Forelimb muscle (tissue), 1 donor: ENCODE measurements at places on chromosomes 3 and 15. TPM values are rescaled to one million over a fixed set of nuclear protein-coding genes. Genes with fewer than 3 reads are reported as not detected.

The GALNT15 gene
- 1.1 TPM for polyA plus RNA-seq

The ONECUT1 gene
- polyA plus RNA-seq = not detected

The CCK gene
- polyA plus RNA-seq = 5.9 TPM

The DAPK2 gene
- 4.4 TPM for polyA plus RNA-seq

The ATP8B4 gene
- 1.9 TPM for polyA plus RNA-seq

The NUP210 gene
- polyA plus RNA-seq = 8.7 TPM

The SSUH2 gene
- 3.5 TPM for polyA plus RNA-seq

The ARIH1 gene
- polyA plus RNA-seq = 131 TPM

The MESP2 gene
- polyA plus RNA-seq = 0.35 TPM

The KIF23 gene
- polyA plus RNA-seq = 14.2 TPM

The CASR gene
- polyA plus RNA-seq = not detected

The TGM5 gene
- polyA plus RNA-seq = 0.16 TPM

The CACNA2D3 gene
- 1.9 TPM for polyA plus RNA-seq

The FMN1 gene
- 0.90 TPM for polyA plus RNA-seq

DNA sequence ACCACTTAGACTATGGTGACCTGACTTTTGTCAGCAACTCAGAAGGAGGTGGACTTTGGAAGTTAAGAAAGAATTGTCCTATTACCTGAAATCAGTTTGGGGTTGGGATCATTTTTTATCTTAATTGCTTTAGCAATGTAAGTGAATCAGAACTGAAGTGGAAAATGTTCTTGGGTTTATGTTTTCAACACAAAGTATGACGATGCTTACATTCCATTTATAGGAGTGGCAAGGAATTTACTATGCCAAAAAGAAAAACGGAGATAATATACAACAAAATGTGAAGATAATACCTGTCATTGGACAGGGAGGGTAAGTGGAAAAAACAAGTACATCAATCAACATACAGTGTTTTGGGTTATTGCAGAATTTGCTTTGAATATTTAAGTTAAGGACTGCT is 116.1 kb downstream of the PDE8A start:
- no peak for DNase-seq

- no peak for DNase-seq
Measured at GRCh38 chr3:71879089-71879488, 94.1 kb upstream of the PROK2 start.

DNA sequence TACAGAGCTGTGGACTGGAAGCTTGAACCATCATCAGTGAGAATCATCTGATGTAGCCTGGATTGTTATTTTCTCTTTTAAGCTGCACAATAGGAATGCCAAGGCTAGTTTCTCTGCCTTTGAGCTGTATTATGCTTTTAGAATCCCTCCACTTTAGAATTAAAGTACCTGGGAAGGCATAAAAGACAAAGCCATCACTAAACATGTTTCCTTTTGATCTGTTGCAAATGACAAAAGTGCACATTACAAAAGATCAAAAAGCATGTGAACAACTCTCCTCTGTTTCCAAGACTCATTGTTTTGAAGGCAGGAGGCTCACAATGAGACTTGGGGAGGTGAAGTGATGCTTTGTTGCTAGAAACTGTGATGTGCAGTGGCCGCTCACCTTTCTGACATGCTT is 51.8 kb downstream of the LARS2 start:
- DNase-seq = no peak

GRCh38 chr3:25091934-25092333 is 336.1 kb upstream of the RARB start:
- no peak for DNase-seq

DNA sequence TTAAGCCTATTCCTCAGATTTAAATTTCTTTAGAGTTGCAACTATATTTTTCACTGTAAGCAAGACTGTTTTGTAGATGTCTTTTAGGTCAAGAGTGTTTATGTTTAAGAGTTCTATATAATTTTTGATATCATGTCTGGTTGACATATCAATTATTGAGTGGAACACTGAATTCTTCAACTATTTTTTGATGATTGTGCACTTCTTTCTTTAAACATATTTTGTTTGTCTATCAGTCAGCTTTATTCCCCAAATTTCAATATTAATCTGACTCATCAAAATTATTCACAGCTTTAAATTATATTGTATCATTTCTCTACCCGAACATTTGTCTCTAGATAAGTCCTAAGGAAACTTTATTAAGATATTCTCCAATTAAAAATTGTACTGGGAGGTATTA is 933.6 kb upstream of the ROBO1 start:
- DNase-seq = no peak

DNA sequence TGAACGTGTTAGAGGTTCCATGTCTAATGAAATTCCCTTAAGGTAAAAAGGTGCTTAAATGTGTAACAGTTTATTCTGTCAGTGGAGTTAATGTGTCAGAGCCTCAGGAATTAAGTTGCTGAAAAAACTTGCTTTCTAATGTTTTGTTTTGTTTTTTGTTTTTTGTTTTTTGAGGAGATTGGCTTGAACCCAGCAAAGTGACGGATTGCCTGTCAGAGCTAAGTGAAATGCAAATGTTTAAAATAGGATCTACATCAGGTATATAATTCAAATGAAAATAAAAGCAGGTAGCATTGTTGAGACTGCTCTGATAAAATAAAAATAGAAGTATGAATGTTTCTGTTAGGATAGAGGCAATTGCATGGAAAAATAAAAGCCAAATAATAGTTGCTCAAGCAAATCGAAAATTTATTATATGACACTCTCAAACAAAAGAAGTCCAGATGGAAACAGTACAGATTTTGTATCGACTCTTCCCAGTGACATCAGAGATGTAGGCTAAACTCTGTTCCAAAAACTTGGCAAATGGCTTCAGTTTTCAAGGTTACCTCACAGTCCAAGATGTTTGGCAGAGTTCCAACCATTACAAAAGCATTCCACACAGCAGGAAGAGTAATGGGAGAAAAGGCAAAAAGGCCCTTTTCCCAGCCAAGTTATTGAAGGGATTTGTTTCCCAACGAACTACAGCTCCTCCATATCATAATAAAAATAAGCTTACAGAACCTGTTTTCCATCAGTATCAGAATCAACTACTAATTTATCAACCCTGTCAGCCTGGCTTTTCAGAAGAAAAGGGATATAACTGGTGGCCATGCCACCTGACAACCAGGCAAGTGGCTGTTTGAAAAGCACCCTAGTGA is 291.0 kb downstream of the TBL1XR1 start:
- peak; percentile 98 for DNase-seq

DNA sequence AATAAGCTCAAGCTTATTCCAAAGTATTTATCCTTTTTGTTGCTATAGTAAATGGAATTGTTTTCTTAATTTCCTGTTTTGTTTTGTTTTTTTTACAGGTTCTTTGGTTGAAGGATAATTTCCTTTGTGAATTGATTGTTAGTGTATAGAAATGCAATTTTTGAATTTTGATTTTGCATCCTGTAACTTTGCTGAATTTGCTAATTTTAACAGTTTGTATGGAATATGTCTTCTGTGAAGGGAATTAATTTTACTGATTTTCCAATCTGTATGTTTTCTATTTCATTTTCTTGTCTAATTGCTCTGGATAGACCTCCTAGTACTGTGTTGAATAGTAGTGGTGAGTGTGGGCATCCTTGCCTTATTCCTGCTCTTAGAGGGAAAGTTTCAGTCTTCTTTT is 28.3 kb downstream of the PFN2 start:
- no peak for DNase-seq

GRCh38 chr3:177622520-177622919 is 425.2 kb upstream of the TBL1XR1 start:
- DNase-seq = no peak

- DNase-seq = peak; percentile 20
Measured at GRCh38 chr3:190617185-190617584, 103.3 kb downstream of the IL1RAP start.

DNA sequence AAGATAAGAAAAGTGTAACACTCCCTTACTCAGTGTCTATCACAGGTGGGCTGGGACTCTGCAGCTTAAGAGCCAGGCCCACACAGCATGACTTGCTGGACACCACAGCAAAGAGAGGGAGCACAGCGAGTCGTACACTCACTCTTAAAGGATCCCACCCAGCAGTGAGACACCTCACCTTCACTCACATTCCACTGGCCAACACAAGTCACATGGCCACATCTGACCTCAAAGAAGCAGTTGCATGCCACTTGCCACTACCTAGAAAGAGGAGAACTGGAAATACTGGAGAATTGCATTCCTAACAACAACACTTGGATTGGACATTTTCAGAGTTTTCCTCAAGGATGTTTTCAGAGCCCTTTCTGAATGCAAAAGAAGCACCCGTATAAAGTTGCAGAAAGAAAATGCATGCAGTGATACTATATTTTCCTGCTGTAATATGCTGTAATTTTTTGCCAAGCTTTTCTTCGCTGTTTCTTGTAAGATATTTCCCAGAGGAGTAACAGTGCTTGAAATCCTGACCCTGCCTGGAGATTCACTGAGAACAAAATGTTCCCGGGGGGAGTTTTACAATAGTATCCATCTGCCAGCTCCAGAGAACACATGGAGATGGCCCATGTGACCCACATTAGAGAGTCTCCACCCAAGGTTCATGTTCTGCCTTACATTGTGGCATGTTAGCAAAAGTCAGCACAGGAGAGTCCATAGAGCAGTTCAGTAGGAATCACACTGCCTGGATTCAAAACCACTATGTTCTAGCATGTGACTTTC is 42.2 kb downstream of the TRIM42 start:
- peak; percentile 47 for DNase-seq

GRCh38 chr3:159137949-159138348 is 336.1 kb downstream of the MFSD1 start:
- no peak for DNase-seq

- no peak for DNase-seq
Measured at GRCh38 chr3:128745742-128746141, 19.8 kb downstream of the RAB7A start.

GRCh38 chr15:60779718-60780503 is 301.0 kb upstream of the ICE2 start:
- DNase-seq = no peak

DNA sequence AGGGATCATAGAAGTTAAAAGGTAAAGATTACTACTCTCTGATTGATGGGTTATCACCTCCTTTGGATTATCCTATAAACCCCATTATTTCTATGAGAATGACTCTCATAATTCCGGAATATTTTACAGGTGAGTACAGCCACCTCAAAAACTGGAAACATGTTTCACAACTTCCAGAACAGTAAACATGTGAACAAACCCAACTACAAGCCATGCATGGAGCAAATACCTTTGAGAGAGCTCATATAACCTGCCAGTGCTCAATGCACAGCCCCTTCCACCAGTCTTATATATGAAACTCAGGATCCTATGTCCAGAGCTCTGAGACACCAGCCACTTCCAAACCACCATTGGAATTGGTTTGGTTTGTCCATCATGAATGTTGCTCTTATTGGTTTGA is 208.0 kb downstream of the MECOM start:
- DNase-seq = no peak

- DNase-seq = no peak
Measured at GRCh38 chr15:31254431-31255175, 72.0 kb upstream of the KLF13 start.

DNA sequence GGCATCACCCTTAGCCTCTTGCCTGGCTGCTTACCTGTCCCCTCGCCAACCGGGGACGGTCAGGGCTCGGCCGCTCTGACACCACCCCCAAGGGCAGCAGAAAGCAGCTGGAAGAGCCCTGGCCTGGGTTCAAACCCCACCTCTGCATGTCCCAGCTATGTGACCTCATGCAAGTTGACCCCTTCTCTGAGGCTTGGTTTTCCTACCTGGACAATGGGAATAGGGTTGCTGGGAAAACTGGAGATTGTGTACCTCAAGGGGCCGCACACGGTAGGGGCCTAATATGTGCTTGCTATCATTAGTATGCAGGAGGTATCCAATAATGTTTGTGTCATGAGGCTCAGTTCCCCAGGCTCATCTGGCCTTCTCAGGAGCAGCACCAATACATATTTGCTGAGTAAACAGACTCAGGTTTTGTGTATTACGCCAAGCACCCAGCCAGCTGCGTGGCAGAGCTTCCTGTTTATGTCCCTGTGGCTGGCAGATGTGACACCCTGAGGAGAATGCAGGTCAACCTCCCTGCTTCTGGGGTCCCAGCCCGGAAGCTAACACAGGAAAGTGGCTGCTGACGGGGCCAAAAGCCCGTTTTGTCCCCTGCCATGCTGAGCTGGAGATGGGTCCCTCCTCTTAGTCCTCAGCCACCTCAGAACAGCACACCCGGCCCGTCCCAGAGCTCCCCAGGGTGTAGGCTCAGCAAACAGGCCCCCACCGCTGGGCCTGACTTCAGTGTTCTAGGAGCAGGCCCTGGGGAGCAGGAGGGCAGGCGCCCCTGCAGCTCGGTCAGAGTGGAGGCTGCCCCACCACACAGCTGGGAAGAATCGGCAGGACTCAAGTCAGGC is 29.7 kb downstream of the PLXND1 start:
- no peak for DNase-seq

DNA sequence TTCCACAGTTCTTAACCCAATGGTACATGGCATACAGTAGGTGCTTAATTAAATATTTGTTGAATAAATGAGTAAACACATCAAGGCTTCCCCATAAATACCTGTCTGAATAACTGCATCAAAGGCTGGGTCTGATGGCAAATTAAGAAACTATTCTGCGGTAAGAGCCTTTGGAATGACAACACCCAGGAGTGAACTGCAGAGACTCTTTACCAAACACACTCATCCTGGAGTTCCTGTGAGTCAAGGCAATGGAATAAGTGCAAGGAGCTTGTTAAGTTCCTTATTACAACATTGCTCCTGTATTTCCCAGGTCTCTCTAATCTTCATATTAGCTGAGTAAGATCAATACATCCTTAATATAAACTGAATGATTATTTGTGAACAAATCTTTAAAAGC is 119.9 kb upstream of the STT3B start:
- no peak for DNase-seq

- no peak for DNase-seq
Measured at GRCh38 chr3:136346486-136346885, 96.3 kb downstream of the PCCB start.

DNA sequence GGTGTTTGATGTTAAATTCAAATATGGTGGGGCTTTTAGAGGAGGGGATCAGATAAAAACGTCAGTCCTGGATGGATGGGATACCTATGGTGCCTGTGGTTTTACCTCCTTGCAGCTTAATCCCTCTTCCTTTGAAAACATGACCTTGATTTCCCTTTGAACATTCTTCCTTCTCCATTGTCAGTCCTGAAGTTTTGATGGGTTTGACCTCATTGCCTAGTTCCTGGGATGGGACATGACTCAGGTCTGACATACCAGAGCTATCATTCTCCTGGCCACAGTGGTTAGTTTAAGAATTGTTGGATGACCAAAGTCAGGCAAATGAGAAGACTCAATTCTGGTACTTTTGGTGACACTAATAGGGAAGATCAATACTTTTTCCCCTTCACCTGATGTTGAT is 87.2 kb downstream of the PRICKLE2 start:
- DNase-seq = no peak

- DNase-seq = no peak
Measured at GRCh38 chr15:91193378-91193720, 93.3 kb downstream of the SV2B start.

- DNase-seq = no peak
Measured at GRCh38 chr3:13262493-13263211, 157.5 kb downstream of the NUP210 start.

DNA sequence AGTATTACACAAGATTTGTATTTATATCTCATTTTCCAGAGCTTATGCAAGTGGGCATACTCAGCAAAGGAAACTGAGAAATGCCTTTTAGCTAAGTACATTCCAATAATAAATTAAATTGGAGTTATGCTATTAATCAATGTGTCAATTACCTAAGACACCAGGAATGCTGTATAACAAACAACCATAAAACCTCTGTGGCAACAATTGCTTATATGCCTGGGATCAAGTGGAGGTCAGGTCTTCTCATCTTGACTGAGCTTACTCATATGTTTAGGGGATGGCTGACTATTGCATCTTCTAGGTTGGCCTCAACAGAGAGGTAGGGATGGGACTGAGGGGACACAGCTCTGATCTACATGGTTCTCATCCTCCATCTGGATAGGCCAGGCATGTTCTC is 30.7 kb downstream of the CD200R1L start:
- no peak for DNase-seq
